ENCODE measurements at places on chromosomes 5 and 9.
A peak's percentile ranks its signal among the peaks of the same experiment; 100 is the strongest.

DNA sequence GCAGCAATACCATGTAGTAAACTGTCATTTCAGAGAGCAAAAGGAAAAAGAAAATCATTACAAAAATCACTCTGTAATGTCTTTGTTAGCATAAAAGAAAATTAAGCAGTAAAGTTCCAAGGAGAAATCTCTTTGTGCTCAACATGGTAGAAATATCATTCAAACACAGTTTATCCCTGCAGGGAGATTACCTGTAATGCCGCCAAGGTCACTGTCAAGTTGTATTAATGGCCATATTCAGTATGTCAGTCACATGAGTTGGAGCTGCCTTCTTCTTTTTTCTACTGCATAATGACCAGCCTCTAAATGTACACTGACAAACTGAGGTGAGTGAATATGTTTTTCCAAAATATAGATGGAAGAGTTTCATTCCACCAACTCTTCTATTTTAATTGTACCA, 36.5 kb downstream of the MEF2C start:
- DNase-seq: no peak

- DNase-seq: no peak
Observed at GRCh38 chr5:113205807-113206206, 229.0 kb downstream of the TSSK1B start.

- DNase-seq: peak; percentile 55
Observed at GRCh38 chr5:168898247-168898911, 319.2 kb upstream of the PANK3 start.

- no peak for DNase-seq
Observed at GRCh38 chr9:121369595-121370265, at the start of gene STOM. STOM (minus strand) TSS chr9:121370250; CDS start chr9:121370187, 63 bp downstream.

DNA sequence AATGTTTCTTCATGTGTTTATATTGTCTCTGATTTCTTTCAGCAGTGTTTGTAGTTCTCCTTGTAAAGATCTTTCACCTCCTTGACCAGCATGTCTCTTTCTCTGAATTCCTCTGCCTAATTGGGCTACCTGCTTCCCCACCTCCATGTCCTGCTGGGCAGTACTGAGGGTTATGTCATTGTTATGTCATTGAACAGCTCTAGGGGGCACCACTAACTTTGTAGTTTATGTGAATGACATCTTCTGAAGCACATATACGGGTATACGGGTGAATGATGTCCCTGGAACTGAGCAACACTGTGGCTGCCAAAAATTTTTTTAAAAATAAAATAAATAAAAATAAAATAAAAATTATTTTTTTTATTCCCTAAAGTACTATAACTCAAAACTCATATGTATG, 16.9 kb upstream of the SNCAIP start:
- no peak for DNase-seq

DNA sequence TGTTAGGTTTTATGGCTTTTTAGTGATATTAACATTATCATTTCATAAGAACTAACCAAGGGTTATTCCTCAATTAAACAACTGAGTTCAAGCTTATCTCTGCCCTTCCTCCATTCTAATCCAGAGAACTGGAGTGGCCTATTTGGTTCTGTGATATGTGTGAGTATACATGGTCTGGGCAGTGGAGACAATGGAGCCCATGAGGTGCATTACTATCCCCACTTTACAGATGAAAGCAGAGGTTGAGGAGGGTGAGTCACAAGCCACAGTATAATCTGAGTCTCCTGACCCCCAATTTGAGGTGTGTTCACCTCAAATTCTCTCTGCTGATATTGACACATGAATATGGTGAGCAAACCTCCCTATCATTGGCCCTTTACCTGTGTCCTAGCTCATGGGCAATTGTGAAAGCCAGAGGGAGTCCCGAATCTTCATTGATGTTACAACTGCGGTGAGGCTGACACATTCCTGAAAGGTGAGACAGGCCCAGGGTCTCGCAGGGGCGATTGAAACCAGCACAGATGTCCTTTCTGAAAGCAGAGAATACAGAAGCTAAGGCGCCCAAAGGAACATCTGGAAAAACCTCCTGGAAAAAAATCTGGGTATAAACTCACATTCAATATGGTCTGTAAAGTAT, 217.2 kb downstream of the TARS1 start:
- DNase-seq: no peak

GRCh38 chr9:4508907-4509589, 18.8 kb downstream of the SLC1A1 start:
- no peak for DNase-seq

GRCh38 chr5:34563931-34564709, 92.0 kb upstream of the RAI14 start:
- DNase-seq: no peak

- DNase-seq: no peak
Observed at GRCh38 chr5:138659121-138659520, 83.9 kb upstream of the HSPA9 start.

- no peak for DNase-seq
Observed at GRCh38 chr9:76863832-76864231, 42.1 kb downstream of the PRUNE2 start.

DNA sequence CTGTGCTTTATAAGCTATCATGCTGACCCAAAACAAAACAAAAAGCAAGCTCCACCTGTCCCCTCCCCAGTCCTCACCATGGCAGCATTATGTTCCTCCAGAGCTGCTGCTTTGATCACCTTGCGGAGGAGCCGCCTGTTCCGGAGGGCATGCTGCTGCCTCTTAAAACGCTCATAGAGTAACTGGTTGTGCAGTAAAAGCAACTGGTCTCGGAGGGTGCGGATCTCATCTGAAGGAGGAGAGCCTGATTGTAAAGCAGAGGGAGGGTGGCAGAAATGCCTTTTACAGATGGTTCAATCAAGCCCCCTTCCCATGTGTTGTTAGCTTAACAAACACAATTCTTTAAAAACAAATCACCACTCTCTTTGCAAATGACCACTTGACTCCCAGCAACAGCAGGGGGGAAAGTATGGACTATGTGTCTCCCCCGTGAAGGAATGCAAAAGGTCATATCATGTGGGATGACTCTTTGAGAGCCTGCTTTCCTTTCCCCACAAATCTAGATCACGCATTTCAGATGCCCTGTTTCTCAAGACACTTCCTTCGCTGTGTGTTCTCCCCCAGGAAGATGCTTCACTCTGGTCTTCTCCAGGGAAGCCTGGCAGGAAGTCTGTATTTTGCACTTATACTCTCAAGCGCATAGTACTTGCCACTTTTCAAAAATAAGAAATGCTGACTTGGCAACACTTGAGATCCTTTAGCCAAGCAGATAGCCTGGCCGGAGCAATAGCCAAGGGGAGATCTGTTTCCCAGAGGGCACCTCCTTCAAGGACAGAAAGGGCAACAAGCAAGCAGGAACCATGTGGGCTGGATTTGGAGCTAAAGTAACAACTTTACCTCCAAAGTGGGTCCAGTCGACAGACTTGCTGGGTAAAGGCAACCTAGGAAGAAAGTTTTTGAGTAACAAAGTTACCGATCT, 25.1 kb downstream of the SPACA9 start:
- no peak for DNase-seq

GRCh38 chr5:66312266-66312665, 168.2 kb downstream of the SREK1 start:
- DNase-seq: no peak

DNA sequence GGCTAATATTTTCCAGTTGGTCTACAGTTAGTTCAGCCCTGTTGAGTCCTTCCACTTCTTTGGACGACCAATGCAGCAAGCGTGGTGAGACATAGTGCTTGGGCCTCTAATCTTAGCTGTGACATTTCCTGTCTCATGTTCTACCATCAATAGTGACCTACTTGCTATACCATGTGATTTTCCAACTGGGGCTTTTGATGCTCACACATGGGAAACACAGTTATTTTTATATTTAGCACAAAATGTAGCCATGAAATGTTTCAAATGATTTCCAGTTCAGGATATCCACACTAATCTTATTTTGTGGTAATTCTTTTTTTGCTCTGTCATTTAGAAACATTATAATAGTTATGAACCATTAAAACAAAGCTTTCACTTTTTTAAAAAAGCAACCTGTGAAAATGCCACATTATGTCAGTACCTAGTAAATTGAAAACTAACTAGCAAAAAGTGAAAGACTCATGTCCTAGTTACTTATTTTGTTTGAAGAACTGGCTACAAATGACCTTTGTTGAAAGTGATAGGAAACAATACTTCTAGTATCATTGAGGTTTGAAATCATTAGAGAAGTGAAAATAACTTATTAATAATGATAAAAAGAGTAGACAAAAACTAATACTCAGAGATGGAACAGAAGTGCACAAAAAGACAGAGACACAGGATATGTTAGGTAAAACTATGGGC, 18.3 kb downstream of the MARCHF3 start:
- DNase-seq: no peak

- DNase-seq: no peak
Observed at GRCh38 chr5:180424094-180424493, 70.1 kb upstream of the CNOT6 start.
